ENCODE measurements at places on chromosomes 12 and 14. TPM values are rescaled to one million over a fixed set of nuclear protein-coding genes. Genes with fewer than 3 reads are reported as not detected.

Gene RAD51B
- 14.3 TPM for total RNA-seq

Gene CHGA
- not detected for total RNA-seq

Gene CLEC4D
- not detected for total RNA-seq

Gene ACTN1
- total RNA-seq = 340 TPM
